NCI-H2171 treated with DMSO at 0.1 percent for 48 hours (cell line): ENCODE measurements at places on chromosomes 7 and 10.

- no peak for DNase-seq
Observed at GRCh38 chr10:127678091-127678490, 58.9 kb upstream of the FOXI2 start.

- DNase-seq: no peak
Observed at GRCh38 chr10:75035975-75036708, 75.3 kb upstream of the SAMD8 start.

GRCh38 chr10:133196221-133196915, 33.6 kb upstream of the UTF1 start:
- DNase-seq: no peak

DNA sequence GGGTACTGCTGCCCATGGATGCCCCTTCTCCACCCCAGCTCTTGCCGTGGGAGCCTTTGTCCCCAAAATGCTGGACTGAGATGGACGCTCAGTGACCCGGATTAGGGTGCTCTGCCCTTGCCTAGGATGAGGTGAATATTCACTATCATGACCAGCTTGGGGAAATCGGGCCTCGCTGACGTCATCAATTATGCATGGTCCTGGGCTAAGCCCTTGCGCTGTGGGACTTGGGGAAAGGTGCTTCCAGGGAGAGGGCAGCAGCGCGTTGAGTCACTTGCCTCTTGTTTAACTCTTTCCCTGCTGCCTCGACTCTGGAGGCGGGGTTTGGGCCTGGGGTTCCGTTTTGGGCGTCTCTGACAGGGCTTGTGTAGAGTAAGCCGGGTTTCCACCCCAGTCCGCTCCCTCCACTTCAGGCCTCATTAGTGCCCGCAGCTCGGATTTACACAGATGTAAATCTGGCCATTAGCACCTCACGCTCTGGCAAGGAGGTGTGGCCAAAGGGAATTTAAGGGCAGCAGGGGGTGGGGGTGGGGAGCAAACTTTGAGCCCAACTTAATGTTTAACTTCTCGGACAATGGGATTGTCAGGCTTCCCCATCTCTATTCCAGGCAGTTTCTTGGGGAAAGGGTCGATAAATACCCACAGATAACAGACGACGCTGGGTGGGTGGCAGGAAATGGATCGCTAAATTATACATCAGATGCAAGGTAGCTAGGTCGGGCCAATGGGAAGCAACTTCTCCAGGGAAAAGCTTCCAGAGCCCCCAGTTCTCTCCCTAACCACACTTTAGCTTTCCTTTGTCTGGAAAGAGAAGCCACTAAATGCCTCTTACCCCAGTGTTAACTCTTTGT, 51.3 kb upstream of the TCF7L2 start:
- no peak for DNase-seq

- no peak for DNase-seq
Observed at GRCh38 chr10:91088300-91089140, 131.9 kb upstream of the PCGF5 start.

- DNase-seq: no peak
Observed at GRCh38 chr7:43557831-43558495, 24.9 kb upstream of the STK17A start.

DNA sequence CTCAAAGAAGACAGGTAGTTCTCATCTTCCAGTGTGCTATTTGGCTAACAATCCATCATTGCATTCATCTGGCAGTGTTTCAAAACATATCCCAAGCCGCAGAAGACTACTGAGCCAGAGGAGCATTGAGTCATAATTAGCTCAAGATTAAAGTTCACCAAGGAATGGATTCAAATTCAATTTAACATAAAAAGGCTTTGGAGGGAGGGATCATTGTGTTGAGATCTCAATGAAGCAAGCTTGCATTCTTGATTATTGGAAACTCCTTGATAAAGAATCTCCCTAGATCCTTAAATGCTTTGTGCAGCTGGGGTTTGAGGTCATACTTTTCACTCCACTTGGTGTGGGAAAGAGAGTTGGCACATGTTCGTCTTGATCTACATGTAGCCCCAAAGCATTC, 142.8 kb upstream of the SEMA3A start:
- DNase-seq: no peak

GRCh38 chr7:125599387-125599786, 669.8 kb upstream of the POT1 start:
- no peak for DNase-seq

DNA sequence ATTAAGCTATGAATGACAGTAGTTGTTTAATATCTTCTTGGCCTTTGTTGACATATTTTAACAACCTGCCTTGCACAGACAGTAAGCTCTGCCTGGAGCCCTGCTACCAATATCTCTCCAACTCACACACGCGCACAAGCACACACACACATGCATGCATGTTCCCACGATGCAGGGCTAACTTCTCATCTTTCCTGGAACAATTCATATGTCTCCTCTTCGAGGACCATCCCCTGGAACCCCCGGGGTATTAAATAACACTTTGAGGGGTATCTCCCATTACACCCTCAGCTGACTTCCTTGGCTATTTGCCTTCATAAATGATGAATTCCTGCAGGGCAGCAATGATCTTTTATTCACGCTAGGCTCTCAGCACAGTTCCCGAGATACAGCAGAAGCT, 258.0 kb downstream of the TRIL start:
- peak; percentile 64 for DNase-seq

- no peak for DNase-seq
Observed at GRCh38 chr10:121823993-121824463, 103.8 kb downstream of the ATE1 start.

DNA sequence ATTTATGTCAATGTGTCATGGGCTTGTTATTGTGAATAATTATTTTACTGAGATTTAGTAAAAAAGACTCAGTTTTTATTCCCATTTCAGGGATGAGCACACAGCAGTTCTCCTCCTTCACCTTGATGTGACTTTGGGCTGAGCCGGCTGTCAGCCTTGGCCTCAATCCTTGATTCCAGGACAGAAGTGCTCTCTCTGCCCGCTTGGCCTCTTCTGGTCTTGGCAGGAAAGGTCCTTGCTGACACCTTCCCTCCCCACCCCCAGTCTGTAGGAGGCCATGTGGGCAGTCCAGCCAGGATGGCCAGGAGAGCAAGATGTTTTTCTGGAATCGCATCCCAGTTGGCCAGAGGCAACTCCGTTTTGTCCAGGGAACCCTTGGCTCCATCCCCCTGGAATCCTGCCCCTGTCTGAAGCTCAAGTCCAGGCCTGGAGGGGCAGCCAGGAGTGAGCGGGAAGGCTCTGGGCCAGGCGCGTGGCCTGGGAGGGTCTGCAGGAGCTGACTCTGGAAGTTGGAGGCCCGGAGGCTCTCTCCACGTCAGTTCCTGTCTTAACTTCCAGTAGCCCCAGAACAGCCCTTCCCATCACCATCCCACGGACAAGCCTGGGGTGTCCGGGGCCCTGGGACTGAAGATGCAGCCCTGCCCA, 100.9 kb downstream of the PDGFA start:
- DNase-seq: no peak

DNA sequence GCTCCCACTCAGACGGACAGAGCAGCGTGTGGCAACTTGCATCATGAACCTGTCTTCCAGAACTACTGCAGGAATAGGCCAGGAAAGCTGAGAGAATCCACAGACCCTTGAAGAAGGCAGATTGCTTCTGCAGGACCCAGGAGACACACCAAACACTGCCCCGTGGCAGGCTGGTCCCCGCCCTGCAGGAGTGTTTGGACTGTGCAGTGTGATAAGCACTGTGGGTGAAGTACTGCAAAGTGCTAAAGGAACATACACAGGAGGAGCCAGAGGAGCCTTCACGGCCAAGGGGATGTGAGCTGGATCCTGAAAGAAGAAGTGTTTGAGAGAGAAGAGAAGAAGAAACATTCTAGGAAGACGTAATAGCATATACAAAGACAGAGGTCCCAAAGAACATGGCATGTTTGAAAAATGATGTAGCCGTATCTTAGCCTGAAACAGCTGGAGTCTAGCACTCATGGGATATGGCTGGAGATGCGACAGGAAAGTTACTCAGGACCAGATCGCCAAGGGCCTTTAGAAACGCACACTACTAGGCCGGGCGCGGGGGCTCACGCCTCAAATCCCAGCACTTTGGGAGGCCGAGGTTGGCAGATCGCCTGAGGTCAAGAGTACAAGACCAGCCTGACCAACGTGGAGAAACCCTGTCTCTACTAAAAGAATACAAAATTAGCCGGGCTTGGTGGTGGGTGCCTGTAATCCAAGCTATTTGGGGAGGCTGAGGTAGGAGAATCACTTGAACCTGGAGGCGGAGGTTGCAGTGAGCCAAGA, 96.9 kb upstream of the RHEB start:
- no peak for DNase-seq

DNA sequence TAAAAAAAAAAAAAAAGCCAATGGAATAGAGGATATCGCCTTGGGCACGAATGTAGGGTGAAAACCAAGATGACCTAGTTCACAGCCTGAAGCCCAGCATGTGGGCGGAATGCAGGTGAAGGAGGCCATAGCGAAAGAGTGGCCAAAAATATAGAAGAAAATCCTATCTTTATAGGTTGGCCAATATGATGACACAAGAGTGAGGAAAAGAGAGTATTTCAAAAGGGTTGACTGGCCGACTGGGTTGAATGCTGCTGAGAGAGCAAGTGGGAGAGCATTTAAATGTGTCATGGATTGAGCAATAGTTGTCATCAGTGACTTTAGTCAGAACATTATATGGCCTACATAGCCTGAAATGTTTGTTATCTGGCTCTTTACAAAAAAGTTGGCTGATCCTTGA, 17.2 kb upstream of the GLI3 start:
- DNase-seq: no peak

DNA sequence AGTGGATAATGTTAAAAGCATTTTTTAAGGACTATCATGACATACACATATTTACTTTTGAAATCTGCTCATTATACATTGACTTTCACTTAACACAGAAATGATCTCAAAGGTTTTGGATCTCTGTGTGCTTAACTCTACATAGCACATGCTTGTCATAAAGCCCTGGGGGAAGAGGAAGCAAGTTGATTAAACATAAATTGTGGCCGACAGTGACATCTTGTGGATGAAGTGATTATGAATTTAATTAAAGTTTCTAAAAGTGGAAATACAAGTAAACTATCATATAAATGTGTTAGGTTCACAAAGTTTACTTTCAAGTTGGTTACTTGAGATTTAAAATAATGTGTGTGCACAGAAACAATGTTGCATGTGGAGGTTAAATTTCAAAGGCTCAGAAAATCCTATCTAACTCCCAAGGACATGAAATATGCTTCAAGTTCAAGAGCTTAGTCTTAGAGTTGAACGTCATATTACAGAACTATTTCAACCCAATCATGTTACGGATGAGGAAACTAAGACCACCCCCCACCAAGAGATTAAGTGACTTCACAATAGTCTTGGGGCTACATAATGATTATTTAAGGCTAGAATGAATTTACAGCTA, 1247.8 kb downstream of the GATA3 start:
- peak; percentile 0 for DNase-seq
